Naive B cell (primary cell): ENCODE measurements at places on chromosomes 2 and 18.
A peak's percentile ranks its signal among the peaks of the same experiment; 100 is the strongest.

DNA sequence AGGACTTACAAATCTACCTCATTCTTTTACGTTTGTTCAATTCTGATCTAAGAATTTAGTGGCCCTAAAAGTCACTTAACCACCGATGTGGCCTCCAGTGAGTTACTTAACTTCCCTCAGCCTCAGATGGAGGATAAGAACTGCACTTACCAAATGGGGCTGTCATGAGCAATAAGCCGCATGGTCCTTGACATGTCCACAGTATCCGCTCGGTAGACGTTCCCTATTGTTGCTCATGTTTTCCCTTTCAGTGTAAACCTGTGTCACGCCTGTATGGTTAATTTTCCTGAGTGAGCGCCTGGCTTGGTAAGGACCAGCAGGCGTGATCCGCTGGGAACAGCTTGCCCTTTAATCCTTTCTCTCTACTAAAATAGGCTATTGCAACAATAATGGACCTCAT lies 20.3 kb downstream of the SEC11C start:
- DNase-seq = no peak

- no peak for DNase-seq
Observed at GRCh38 chr2:132936791-132937190, 266.8 kb upstream of the LYPD1 start.

- DNase-seq = no peak
Observed at GRCh38 chr2:207504513-207505170, 25.1 kb upstream of the CREB1 start.

DNA sequence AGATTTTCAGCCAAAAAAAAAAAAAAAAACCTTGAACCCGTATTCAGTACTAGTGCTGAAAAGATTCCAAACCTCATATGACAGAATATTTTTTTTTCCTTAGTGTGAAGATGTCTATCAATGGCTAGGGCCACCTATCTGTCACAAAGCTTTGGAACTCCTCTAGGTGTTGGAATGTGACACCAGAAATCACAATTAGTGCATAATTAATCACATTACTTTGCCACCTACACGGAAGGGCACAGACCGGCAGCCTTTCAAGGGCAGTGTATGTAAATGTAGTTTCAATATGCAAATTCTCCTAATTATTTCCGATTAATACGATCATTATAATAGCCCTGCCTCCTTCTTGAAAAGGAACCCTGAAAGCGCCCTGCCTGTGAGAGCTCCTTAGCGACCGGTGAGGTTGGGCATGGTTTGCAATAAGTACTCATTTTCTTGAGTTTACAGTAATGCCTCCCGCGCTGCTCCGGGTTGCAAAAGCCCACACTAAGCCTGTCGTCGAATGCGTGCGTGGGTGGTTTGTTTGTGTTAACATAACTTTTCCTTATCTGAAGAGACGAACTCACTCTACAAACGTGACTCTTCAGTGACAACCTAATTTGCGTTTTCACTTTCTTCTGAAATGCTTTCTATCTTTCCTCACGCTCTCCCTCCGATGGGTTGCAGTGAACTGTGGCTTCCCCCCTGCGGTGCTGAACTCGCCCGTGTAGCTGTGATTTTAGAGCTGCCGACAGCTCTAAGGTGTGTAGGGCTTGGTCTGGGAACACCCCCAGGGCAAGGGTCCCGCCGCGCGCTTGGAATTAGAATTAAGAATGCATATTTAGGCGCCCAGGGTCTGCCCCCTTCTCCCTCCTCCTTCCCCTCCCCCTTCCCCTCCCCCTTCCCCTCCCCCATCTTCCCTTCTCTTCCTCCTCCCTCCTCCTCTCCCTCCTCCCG lies 765 bp upstream of the ID2 start:
- DNase-seq = peak; percentile 39
